ENCODE measurements at places on chromosomes 1 and 21.

GRCh38 chr1:233343262-233343661, 15.7 kb downstream of the MAP3K21 start:
- DNase-seq, result no peak

DNA sequence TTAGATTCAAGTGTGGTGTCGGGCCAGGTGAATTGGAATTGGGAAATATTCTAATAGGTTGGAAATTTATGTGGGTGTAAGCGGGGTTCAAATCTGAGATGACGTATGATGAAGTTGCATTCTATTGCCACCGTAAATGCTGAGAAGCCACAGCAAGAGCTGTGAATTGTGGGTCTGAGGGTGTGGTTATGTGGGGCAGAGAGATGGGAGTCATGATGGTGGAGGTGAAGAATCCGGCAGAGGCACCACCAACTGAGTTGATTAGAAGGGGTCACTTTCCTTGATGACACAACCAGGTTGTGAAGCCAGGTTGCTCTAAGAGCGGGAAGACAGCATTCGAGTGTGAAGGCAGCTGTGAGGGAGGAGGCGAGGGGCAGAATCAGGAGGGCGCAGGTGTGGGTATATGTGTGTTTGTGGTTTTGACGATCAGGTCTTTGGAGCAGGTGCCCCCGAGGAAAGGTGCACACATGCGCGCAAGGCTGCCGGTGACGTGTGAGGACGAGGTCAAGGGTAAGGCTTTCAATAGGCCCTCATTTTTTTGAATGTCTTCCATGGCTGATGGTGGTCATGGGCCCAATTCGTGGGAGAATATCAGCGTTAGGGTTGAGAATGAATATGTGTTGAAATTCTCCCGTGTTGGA, 18.7 kb downstream of the LRRC3 start:
- no peak for DNase-seq

DNA sequence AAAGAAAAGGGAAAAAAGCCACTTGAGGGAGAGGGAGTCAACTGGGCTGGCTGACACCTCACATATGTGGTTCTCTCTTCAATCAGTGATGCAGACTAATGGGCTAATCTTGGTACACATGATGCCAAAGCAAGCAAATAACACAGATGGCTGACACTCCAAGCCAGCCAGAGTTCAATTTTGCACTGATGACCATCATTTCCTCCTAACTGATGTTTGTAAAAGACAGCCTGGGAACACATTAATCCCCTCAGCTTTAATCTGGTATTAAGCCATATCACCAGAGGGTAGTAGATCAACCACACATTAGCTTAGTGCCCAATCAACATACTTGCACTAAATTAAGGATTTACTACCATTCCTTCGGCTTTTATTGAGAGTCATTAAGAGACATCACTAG, 2.8 kb downstream of the VPS72 start:
- no peak for DNase-seq

DNA sequence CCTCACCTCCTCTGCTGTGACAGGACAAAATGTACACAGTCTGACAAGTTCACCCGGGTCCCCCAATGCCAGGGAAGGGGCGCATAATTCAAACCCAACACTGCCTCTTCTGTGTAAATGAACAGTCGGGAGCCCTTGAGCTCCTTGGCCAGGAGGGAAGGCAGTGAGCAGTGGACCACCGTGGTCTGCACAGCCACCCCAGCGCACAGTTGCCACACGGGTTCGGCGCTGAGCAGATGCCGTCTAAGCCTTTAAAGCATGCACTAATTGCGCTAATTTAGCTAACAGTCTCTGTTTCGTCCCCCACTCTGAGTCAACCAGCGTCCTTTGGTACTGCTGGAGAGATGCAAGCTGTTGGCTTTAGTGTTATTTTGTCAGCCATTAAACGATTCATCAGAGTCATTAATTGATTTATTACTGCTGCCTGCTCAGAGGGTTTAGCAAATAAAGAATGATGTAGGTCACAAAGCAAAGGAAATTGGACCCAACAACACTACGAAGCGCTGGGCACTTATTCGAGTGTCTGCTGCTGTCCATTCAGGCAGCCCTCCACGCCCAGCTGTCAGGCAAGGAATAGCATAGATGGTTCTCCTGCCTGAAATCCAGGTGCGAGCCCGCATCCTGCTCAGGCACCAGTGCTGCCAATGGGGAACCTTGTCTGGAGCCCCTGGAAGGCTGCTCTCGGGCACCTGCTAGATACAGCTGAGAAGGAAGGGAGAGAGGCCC, 91.5 kb downstream of the MRPL37 start:
- no peak for DNase-seq

GRCh38 chr1:6100861-6101783, 55.4 kb downstream of the KCNAB2 start:
- no peak for DNase-seq

- no peak for DNase-seq
Observed at GRCh38 chr1:2386636-2387611, 4.4 kb downstream of the MORN1 start.

DNA sequence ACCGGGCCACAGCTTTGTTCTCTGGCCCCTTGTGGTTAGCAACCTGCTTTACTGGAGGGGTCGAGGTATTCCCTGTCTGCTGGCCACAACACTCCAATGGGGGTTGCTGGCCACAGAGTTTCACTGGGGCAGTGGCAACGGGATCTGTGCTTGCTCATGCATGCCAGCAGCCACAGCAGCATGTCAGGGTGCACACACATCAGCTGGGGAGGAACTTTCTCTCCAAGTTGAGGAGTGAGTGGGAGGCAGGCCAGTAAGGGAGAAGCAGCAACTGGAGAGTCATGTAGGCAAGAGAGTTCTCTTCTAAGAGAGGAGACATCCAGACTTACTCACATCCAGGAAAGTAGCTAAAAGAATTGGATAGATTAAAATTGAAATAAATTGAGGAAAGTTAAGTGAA, 38.0 kb downstream of the SAMD13 start:
- DNase-seq, result no peak

DNA sequence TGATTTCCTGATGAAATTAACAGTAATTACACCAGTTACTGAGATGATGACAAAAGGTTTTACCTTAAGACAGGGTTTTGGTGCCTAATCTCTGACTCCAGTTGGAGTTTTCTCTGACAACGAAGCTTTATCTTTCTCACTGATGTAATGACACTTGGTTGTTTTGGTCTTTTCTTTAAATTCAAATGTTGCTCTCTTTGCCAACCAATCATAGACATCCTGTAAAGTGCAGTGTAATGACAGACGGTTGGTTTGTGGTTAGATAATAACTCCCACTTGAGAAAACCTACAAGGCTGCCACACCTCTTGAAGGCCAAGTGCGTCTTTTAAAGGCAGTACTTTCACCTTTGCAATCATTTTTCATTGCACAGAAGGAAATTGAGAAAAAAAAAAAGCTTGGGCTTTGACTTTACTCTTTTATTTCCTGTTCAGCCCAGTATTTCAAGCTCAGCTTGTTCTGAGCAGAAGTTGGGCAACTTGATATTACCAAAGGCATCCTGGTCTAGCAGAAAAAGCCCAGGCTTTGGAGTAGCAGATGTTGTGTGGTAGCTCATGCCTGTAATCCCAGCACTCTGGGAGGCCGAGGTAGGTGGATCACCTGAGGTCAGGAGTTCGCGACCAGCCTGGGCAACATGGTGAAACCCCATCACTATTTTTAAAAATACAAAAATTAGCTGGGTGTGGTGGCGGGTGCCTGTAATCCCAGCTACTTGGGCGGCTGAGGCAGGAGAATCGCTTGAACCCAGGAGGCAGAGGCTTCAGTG, 14.9 kb downstream of the PDIK1L start:
- DNase-seq, result no peak

DNA sequence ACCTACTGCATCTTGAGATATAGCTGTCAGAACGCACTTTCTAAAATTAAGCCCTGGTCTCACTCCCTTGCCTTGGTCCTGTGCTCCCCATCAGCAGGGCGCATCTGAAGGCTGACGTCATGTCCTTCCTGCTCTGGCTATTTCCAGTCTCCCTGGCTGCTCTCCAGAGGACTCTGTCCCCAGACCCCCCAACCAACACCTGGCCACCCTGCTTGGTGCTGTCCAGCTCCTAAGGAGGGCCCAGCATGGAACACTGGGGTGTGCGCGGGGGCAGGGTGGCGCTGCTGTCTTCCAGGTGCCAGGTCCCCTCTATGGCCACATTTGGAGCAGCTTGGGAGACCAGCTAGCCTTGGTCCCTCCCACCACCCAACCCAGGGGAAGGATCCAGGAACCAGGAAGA, 8.3 kb downstream of the TNNT2 start:
- no peak for DNase-seq

GRCh38 chr21:45493401-45494001, 48.7 kb downstream of the SLC19A1 start:
- no peak for DNase-seq

DNA sequence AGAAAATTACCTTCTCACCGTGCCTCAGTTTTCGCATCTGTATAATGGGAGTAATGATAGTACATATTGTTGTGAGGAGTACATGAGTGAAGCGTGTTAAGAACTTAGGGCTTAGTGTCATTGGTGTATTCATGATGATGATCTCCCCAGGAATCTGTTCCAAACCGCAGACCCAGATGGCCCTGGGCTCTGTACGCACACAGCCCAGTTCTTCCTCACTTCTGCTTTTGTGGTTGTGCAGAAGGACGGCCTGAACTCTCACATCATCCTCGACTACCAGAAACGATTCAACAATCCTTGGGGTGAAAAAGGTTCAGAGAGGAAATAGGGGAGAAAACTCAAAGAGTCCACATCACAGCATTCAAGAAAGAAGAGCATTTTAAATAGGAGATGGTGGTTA, 323.0 kb downstream of the CAMTA1 start:
- DNase-seq, result no peak

DNA sequence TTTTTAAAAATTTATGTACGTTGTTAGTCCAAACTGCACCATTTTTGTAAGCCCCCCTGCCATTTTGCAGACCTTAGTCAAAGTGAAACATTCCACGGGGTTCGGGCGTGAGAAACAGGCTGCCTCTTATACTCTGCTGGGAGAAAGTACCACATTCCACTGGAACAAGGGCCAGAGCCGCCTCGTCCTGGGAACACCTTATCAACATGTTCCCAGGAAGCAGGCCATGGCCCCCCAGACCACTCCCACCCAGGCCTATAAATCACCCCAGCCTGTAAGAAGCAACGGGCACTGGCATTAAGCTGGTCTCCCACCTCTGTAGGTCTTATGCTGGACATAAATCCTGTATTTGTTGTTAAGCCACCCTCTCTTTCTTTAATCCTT, 854 bp upstream of the ZRANB2 start:
- no peak for DNase-seq

DNA sequence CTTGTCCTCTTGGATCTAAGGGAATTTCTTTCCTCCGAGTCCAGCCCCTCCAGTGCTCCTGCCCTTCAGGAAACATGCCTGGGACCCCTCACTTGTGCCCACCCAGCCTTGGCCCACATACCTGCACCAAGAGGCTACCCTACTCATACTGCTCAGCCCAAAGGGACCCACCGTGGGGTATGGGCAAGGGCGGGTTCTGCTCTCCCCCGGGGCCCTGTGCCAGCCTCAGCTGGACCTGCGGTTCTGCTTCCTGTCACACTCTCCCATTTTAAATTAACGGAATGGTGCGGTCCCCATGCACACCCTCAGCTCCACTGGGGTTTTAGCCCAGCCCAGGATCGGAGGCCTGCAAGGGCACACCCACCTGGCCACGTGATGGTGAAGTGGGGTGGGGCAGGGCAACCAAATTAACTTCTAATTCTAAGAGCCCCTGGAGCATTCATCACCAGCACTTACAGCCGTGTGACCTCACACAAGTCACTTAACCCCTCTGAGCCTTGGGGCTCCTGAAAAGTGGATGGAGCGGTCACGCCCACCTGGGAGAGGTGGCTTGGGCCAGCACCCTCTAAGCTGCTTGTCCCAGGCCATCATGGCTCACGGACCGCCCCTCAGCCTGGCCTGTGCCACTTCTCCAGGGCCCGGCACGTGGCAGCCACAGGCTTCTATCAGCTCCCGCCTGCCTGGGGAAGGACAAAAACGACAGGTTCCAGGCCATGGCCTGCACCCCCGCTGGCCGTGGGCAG, 28.3 kb downstream of the TP73 start:
- DNase-seq, result no peak

GRCh38 chr1:165697491-165697880, 876 bp downstream of the ALDH9A1 start:
- no peak for DNase-seq

- DNase-seq, result no peak
Observed at GRCh38 chr1:17643861-17644703, 104.6 kb downstream of the ARHGEF10L start.

- DNase-seq, result no peak
Observed at GRCh38 chr21:26965907-26966581, 844 bp downstream of the ADAMTS5 start.

DNA sequence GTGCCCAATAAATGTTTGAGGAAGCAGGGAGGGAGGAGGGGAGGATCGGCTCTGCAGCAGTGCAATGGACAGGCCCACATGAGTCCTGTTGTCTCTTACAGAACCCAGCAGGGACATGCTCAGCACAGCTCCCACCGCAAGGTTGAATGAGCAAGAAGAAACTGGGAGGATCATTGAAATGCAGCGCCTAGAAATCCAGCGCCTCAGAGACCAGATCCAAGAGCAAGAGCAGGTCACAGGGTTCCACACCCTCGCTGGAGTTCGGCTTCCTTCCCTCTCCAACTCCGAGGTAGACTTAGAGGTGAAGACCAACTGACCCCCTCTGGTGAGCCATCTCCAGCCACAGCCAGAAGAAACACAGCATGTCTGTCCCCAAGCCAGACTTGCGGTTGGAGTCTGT, 15.9 kb upstream of the TMEM125 start:
- DNase-seq, result no peak

- no peak for DNase-seq
Observed at GRCh38 chr1:228139406-228139930, 611 bp upstream of the GUK1 start.

- DNase-seq, result no peak
Observed at GRCh38 chr1:12183095-12183794, 16.5 kb downstream of the TNFRSF1B start.

DNA sequence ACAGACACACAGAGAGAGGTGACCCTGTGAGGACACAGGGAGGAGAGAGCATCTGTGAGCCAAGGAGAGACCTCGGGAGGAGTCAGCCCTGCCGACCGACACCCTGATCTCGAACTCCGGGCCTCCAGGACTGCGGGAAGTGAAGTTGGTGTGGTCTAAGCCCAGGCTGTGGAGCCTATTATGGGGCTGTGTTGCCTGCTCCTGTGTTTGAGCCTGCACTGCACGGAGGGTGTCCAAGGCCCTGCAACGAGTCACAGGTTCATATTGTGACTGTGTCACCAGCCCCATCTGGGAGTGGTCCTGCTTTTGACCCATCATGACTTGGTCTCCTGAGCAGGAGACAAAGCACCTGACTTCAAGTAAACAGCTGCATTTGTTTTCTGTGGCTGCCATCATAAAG, 186.0 kb upstream of the AJAP1 start:
- DNase-seq, result no peak
